Foreskin melanocyte (primary cell): ENCODE measurements at places on chromosomes 12 and 14.

- DNase-seq = no peak
These were observed 379.9 kb downstream of the AEBP2 start for GRCh38 chr12:19819231-19819630.

DNA sequence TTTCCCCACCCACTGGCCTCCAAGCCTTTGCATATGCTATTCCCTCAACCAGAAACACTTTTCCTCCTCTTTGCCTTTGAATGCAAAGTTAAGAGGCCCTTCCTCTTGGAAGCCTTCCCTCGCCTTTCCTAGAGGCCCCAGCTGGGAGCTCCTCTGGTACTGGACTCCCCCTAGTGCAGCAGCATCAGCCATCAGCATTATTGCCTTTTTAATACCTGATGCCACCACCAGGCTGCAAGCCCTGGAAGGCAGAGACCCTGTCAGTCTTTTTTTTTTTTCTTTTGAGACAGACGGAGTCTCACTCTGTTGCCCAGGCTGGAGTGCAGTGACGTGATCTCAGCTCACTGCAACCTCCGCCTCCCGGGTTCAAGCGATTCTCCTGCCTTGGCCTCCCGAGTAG lies 19.1 kb upstream of the PLA2G1B start:
- DNase-seq = no peak

DNA sequence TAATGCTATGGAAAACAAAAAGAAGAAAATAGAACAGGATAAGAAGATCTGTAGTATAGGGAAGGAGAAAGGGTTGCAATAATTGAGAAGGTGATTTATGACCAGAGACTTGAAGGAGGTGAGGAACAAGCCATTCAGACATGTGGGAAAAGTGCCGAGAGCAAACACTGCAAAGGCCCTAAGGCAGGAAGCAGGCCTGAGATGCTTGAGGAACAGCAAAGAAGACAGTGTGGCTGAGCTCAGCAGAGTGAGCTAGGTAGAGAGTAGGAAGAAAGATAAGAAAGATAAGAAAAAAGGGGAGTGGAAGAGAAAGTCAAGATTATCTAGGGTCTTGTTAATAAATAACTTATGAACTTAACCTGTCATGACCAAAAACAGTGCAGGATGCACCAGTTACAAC lies 671.8 kb downstream of the RPS29 start:
- DNase-seq = no peak

GRCh38 chr12:122486805-122487426 lies 13.8 kb downstream of the ZCCHC8 start:
- no peak for DNase-seq

- DNase-seq = no peak
These were observed 76.7 kb upstream of the RFLNA start for GRCh38 chr12:124218243-124218560.

DNA sequence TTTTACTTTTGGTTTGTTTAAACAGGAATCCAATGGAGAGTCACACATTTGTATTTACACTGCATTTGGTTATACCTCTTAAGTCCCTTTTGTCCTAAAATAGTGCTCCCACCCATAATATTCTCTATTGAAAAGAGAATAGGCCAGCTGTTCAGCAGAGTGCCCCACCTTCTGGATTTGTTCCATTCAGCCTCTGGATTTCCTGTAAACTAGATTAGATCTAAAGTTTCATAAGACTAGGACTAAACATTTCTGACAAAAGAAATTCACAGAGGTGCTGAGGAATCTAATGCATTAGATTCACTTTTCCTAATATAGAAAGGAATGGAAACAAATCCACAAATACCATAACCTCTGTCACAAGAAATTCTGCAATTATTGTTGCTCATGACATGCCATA lies 38.1 kb downstream of the GCH1 start:
- DNase-seq = no peak

DNA sequence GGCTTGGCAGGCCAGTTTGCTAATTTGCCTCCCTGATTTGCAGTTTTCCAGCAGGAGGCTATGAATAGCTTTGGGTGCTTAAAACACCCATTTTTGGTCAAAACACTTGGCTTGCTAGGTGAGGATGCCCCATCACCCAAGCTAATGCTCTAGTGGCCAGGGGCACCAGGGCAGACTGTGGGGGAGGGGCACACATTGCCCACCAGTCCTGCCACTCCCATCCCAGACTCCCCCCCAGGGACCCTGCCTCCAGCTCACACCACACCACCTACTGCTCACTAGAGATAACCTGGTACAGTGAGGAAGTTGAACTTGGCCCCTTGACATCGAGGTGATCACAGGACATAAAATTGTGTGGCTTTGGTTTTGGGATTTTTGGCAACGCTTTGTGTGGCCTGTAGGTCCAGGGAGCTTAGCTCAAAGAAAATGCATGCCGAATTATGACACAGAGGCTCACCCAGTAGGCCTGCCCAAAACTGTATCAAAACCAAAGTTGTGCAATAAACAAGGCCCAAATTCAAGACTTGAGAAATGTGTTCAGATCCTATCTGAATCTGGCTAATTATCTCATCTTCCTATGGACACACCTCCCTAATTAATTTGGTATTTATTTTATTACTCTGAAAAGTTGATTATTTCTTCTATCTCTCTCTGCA lies 4.3 kb downstream of the NUAK1 start:
- DNase-seq = no peak

- no peak for DNase-seq
These were observed 156.2 kb downstream of the ETV6 start for GRCh38 chr12:11805680-11806079.
